A172 (cell line): ENCODE measurements at places on chromosomes 3 and 15.

DNA sequence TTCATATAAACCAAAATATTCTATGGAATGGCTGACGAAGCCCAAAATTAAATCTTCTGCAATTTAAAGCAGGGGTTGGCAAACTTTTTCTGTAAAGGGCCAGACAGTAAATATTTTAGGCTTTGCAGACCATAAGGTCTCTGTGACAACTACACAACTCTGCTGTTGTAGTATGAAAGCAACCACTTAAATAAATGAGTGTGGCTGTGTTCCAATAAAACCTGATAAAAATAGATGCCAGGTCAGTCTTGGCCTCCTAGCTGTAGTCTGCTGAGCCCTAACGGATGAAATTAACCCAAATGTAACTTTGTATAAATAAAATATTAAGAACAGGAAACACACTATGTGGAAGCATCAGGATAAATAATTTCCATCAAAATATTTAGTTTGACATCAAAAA, 104.2 kb downstream of the FBXL22 start:
- no peak for DNase-seq

DNA sequence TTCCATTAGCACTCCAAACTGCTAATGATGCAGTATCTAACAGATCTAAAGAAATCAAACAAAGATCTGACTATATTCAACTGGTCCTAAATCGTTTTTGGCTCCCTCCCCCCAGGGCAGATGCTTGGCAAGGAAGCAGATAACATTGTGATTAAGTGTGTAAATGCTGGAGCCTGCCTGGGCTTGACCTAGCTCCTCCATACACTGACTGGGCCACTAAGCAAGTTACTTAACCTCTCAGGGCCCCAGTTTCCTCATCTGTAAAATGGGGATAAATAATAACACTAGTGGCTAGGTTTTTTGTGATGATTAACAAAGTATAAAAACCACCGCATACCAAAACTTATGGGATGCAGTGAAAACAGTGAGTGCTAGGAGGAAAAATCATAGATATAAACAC, 9.2 kb downstream of the EID1 start:
- DNase-seq: no peak

DNA sequence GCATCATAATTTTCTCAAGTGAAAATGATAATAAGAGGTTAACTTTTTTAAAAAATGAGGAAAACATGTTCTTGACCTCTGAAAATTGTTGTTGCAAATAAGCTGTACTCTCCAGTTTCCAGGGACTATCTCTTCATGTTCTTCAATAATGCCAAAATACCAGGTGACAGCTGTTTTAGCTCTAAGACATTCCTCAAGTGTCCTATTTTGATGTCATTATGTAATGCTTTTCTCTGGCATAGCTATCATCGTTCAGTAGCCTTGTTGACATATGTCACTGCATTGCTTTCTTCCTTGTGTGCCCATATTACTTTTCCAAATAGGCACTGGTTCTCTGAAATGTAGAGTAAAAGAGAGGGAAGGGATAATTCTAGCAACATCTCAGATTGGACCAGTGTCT, 5.7 kb upstream of the FILIP1L start:
- no peak for DNase-seq

DNA sequence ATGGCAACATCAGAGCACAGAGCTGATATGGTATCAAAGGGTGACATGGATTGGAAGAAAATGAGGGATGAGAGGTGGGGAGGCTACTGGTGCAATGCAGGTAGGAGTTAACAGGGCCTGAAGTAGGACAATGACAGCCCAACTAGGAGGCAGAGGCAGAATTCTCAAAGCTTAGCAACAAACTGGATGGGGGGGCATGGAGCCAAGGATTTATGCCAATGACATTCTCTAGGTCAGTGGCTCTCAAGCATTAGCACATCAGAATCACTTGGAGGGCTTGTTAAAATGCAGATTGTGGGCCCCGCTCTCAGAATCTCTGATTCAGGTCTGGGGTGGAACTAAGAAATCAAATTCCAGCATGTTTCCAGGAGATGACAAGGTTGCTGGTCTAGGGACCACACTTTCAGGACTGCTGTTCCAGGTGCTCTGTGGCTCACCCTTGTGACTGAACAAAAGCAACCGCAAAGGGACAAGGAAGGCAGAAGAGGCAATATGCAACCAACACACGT, 98.0 kb upstream of the TNIK start:
- no peak for DNase-seq

- DNase-seq: no peak
Measured at GRCh38 chr3:49674497-49674983, 389 bp downstream of the APEH start.

DNA sequence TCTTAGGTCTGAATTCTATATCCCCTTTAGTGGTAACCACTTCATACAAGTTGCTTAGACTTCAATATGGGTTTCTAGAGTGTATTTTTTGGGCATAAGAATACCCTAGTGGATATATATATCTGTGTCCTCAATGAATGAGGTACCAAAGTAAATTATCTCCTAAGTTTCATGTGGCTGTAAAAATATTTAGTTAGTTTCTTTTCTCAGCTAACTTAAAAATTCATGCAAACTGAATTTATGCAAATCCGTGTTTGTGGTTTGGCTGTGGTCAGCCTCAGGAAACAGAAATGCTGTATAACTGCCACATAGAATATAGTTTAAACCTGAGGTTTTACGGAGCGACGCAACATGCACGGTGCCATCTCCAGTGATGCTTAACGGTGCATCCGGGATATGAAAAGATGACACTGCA, 80.3 kb downstream of the PEX5L start:
- no peak for DNase-seq

GRCh38 chr15:95016511-95017229, 785.3 kb downstream of the MCTP2 start:
- no peak for DNase-seq

GRCh38 chr3:126113733-126114442, 30.0 kb upstream of the SLC41A3 start:
- no peak for DNase-seq

- no peak for DNase-seq
Measured at GRCh38 chr3:191959876-191960413, 499.0 kb downstream of the PYDC2 start.

DNA sequence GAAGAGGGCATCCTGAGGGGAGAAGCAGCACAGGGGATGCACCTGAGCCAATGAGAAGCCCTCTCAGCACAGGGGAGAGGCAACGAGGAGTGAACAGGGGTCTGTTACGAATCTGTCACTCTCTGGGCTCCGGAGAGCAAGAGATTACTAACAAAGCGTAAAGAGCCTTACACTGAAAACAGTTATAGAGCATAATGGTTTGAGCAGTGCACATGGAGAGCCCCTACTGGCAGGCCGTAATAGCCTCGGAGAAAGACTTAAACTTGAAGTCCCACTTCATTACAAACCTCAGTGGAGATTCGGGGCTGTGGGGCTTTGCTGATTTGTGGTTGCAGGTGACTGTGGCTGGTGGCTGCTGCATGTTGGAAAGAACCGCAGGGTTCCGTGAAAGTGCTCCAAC, 271.5 kb upstream of the TMC3 start:
- no peak for DNase-seq

GRCh38 chr3:158950178-158950901, 148.5 kb downstream of the MFSD1 start:
- no peak for DNase-seq

DNA sequence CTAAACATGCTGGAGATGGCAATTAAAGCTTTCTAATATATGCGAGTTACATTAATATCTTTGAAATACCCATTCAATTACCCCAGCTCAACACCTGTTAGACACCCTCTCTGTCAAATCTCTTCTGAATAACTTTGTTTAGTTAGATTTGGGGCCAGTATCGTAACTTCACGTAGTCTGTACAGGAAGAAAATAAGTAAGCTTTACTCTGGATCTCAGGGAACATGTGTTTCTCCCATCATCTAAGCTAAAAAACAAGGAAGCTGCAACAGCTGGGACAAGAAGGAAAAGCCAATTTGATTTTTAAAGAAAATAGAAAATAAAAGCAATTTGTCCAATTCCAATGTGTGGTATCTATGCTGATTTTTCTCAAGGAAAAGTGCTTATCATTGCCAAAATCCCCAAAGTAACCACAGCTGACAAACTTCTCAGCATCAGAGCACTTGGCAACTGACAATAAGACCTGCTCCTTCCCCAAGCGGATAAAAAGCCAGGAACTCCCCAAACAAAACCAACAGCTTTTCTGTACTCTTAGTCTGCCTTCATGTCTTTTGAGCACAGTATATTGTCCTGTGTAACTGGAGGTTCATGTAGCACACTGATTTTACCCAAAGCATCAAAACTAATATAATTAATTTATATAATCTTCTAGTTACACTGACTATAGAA, 279.1 kb downstream of the ZBTB20 start:
- DNase-seq: no peak
